AG08396 (cell line): ENCODE measurements at places on chromosomes 2 and 18.

- no peak for DNase-seq
These were observed 9.0 kb downstream of the CNOT9 start for GRCh38 chr2:218577482-218578220.

DNA sequence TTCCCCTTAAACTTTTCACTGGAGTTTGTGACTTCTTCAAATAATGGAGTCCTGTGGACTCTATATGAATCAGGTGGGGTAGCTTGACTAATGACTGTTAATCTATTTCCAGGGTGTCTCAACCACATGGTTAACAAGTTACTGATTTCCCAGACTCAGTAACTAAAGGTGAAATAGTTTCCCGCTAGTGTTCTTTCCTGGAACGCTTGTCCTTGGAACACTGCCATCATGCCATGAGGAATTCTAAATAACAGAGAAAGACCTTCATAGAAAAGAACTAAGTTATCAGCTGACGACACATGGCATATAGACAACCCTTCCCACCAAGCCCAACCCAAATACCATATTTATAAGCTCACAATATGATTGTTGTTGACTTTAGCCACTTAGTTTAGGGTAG is 1027.9 kb upstream of the FAM98A start:
- DNase-seq, result no peak

DNA sequence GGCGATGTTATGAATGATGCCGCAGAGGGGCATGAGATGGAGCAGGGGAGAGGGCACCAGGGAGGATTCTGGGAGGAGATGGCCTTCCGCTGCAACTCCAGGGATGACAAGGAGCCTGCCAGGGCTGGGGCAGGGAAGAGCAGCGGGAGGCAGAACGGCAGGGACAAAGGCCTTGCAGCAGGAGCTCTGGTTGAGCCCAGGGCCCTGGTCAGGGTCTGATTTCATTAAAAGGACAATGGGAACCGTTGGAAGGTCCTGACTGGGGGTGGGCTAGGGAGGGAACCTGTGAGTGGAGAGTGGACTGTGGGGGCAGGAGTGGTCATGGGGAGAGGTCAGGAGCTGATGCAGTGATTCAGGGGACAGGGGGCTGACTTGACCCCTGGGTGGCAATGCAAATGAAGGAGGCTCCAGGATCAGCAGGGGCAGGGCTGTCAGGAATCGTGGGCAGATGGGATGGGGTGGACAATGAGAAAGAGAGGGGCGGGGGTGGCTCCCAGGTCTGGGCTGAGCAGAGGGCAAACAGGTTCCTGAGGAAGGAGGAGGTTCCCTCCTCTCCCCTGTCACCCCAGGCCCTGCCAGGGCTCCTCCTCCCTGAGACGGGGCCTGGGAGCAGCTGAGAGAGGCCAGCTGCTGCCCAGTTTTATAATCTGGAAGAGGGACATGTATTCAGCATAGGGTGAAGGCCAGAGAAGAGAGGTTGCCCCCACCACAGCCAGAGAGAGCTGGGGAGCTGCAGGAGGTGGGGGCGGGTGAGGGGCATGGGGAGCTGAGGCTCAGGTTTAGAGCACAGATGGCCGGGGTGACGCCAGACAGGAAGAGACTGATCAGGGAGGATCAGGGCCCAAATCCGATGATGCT is 7.3 kb upstream of the DUSP2 start:
- no peak for DNase-seq

DNA sequence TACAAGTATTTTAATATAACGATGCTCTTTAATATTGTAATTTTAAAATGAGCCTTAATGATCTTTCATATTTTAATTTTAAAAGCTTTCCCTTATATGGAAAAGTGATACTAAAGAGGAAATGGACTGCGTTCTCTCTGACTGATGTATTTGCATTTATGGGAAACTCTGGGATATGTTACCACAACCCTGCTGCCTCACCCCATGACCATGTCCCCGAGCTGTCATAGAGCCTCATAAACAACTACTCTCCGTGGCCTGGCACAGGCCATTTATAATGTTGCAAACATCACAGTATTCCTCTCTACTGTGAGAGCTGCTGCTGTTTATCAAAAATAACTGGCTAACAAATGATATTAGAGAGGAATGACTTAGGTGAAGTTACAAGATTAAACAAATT is 75.8 kb upstream of the SEC11C start:
- DNase-seq, result no peak

DNA sequence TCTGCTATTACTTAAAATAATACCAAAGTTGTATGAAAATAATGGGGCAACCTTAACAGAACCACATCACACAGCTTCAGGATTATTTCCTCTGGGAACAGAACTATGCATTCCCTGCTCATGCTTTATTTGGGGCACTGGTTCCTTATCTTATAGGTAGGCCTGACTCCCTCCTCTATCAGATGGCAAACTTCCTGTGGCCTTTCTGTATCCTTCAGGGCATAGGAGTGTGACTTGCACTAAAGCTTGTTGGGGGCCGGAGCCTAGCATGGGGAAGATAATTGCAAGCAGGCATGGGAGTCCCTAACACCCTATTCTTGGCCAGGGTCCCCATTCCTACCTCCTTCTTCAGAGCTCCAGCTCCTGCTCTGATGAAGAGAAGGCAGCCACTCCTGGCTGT is 167.2 kb upstream of the SERTAD2 start:
- DNase-seq, result no peak
